ENCODE measurements at places on chromosomes 3 and 15.
A peak's percentile ranks its signal among the peaks of the same experiment; 100 is the strongest.

- no peak for DNase-seq
These were observed 26.2 kb downstream of the HMG20A start for GRCh38 chr15:77446840-77447390.

DNA sequence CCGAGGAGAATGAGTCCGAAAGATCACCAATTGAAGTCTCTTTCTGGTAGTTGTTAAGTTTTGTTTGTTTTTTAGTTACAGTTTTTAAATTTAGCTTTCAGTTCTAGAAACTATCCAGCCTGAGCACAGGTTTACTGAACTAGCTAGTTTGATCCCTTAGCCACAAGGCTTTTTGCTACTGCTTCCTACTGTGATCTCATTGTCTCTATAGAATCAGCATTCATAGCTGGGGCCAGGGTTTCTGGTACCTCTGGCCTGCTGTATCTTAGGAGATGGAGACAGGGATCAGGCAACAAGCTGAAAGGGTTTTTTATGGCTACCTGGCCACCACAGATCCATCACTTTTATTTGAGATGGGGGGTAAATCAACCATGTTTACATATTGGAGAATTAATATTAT is 37.0 kb downstream of the GOLM2 start:
- DNase-seq, result no peak

- DNase-seq, result no peak
These were observed 193.8 kb downstream of the RORA start for GRCh38 chr15:61035311-61035710.

- no peak for DNase-seq
These were observed 38.9 kb upstream of the ALCAM start for GRCh38 chr3:105327662-105328337.

GRCh38 chr3:50237133-50237651 is 1.2 kb downstream of the GNAI2 start:
- DNase-seq, result peak; percentile 80

- no peak for DNase-seq
These were observed 144.7 kb downstream of the TPRG1 start for GRCh38 chr3:189316296-189317019.

DNA sequence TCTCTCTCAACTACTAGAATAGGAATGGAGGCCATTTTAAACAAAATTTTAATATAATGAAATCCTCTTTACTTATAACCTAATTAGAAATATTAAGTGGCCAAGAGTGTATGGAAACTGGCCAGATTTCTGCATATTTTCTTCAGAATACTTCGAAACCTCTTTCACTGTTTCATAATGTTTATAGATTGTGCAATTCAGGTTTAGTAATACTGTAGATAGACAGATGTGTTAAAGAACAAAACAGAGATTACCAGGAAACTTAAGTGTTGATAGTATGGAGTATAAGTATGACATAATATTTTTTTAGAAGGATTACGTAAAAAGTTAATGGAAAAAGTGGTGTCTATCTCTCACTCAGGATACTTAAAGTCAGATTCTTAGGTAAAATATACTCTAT is 4.7 kb downstream of the ABHD5 start:
- no peak for DNase-seq

DNA sequence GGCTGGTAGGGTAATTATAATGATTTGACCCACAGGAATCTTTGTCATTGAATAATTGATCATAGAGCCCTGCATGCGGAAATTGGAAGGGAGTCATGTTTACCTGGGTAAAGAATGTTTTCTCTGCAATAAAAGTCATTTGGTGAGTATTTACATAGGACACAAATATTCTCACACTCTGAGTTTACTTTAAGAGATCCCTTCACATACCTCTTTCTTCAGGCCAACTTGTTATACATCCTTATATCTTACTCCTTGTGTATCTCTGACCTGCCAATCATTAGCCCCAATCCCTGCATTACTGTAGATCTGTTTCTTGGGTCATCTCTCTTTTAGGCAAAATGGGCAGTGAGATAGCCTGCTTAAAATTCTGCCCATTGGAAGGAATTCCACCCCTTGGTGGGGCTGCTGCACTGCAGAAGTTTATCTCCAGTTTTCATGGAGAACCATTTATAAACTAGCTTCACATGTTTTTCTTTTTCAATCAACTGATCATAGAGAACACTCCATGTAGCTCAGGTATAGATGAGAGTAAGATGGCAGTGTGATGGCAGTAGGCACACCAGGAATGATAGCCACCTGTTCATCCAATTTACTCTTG is 46.2 kb downstream of the ILDR1 start:
- DNase-seq, result no peak

DNA sequence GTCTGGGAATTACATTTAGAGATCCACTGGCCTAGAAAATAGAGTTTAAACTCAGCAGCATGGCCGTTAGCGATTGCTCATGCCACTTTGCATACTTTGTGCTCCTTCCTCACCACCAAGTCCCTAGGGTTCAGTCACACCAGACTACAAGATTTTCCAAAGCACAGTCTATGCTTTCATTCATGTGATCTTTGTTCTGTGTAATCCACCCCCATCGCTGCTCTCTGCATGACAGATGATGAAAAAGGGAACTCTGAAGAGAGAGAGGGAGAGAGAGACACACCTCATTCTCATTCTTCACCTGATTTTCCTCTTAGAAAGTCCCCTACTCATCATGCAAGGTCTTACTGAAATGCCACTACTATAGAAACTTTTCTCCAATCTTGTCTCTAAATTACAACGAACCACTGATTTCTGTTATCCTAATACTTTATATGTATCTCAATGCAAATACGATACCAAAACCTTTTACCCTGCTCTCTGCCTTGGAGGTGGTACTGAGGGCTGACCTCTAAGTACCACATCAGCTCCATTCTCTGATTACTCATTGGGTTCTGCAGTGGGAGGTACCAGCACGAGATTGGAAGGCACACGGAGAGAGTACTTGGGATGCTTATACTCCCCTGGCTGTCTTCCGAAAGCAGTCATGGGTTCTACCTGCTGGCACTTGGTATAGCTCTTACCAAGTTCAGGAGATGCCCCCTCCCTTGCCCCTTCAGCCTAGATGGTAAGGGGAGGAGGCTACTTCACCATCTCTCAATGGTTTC is 1.1 kb upstream of the PARP15 start:
- no peak for DNase-seq

DNA sequence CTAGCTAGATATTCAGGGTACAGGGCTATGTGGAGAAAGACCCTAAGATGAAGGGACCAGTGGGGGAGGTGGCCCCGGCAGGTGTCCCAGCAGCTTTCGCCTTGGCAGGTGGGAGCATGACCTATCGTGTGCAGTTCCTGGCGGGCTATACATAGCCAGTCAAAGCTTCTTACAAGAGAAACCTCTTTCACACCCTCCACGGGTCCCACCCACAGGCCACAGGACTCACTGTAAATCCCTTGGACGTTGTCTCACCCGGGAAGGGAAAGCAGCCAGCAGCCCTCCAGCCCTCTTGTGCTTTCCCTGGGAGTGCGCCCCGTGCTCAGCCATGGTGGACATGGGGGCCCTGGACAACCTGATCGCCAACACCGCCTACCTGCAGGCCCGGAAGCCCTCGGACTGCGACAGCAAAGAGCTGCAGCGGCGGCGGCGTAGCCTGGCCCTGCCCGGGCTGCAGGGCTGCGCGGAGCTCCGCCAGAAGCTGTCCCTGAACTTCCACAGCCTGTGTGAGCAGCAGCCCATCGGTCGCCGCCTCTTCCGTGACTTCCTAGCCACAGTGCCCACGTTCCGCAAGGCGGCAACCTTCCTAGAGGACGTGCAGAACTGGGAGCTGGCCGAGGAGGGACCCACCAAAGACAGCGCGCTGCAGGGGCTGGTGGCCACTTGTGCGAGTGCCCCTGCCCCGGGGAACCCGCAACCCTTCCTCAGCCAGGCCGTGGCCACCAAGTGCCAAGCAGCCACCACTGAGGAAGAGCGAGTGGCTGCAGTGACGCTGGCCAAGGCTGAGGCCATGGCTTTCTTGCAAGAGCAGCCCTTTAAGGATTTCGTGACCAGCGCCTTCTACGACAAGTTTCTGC is 15.0 kb downstream of the GRK7 start:
- no peak for DNase-seq

GRCh38 chr3:20056725-20057611 is 16.7 kb downstream of the KAT2B start:
- DNase-seq, result no peak

GRCh38 chr3:60313951-60314461 is 937.2 kb downstream of the FHIT start:
- DNase-seq, result no peak

DNA sequence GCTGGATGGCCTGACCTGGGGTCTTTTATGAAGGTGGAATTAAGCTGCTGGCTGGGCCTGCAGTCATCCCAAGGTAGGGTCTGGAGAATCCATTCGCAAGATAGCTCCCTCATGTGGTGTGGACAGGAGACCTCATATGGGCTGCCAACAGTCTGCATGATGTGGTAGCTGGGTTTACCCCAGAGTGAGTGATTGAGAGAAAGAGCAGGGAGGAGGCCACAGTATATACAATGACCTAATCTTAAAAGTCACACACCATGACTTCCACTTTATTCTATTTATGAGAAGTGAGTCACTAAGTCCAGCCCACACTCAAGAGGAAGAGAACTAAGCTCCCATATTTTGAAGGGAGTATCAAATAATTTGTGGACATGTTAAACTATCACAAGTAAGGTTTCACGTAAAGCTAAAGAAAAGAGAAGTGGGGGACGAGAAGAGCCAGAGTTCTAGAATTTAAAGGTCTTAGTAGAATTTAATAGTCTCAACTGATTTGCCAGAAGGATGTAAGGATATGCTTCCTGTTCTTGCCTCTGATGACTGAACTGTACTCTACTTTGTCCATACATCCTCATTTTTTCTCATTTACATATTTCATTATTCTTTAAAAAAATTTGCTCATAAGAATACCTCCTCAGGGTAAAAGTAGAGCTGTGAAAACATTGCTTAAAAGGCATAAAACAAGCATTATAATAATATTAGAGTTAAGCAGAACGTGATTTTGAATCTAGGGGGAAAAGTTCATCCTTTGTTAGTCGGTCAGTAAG is 184.4 kb downstream of the PEX5L start:
- no peak for DNase-seq

DNA sequence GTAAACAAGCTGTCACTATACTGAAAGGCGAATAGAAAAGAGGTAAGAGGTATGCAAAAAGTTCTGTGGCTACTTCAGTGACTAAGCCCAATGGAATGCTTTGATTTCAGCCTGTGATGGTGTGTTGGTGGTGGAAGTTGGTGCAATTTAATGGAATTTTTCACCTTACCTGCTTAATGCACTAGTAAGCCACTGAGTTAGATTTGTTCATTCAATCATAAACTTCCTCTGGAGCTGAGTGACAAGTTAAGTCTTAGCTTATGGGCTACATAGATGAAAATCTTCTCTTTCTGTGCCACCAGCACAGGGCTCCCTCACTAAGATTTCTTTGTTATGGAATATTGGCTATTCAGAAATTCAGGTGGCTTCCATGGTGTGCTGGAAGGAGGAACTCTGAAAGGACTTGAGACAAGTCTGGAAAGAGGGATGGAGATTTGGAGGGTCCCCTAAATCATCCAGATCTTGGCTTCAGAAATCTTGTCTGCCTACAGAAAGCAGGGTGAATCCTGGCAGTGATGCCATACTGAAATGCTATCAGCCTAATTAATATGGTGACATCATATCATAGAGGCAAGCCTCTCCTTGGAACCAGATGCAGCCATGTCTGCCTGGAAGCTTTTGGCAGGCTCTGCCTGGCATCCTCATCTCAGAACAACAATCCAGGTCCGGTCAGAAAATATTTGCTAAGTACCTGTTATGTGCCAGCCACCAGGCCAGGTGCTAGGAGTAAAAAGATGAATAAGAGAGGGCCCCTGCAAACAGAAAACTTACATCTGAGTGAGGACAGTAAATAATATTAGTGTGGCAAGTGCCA is 8.1 kb upstream of the GAP43 start:
- DNase-seq, result no peak

- peak; percentile 39 for DNase-seq
These were observed at the start of gene KCNAB1 for GRCh38 chr3:156120528-156121251. Gene KCNAB1 (plus strand): TSS chr3:156120578.

DNA sequence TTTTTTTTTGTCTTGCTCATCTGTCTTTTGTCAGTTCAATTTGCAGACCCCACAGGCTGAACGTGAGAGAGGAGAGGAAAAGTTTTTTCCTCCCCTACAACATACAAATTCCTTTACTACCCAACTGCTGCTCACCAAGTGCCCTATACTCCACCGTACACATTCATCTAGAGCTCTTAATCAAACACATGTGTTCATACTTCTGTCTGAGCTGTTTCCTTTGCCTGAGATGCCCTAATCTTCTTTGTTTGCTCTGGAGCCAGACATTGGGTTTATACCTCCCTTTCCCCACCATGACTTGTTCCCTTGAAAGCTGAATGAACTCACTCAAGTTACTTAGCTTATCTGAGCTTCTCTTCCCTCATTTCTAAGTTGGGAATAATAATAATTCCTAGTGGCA is 122.7 kb upstream of the RASGRP1 start:
- no peak for DNase-seq

GRCh38 chr3:132255041-132255745 is 62.0 kb upstream of the ACP3 start:
- no peak for DNase-seq

DNA sequence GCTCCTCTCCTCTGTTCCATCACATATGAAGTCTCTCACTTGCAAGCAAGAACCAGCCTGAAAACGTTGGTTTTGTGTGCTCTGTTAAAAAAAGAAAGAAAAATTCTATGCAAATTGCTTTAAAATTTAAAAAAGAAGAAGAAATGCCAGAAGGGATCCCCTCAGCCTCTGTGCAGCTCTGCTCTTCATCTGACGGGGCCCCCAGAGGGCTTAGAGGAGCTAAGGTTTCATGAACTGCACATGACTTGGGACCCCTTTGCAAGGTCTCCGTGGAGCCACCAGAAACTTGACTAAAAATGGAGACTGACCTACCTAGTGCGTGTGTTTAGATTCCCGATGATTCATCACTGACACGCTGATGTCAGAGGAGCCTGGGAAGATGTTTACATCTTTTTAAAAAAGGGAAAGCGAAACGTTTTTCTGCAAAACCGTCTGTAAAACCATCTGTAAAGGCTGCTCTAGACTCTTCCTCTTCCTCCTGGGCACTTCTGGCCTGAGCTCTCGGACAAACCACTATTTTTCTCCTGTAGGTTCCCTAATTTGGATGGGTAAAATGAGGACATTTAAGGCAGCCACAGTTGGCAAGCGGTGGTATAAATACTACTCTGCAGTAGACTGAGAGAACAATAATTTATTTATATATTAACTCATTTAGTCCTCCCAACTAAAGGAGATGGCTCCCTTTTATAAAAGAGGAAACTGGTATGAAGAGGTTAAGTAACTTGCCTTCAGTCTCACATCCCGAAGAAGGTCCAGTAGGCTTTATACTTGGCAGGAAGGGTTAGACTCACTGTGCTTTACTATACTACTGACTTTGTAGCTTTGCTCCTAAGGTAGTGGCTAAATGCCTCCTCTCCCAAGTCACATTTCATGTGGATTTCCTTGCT is 67.2 kb upstream of the POLG start:
- no peak for DNase-seq

DNA sequence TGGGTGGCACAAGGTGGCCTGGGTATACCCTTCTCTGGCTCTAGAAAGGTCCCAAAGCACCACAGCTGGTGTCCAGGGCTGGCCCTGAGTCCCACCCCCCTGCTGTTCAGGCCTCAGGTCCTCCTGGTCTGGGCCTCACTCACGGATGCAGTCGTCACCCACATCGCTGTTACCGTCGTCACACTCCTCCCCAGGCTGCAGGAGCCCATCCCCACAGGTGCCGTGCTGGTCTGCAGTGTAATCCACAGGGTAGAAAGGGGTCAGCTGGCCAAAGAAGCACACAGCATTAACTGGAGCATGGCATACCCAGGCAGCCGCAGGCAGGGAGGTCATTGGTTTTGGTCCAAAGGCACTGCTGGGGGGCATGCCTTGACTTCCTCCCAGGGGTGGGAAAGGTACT is 28.4 kb downstream of the EAF1 start:
- no peak for DNase-seq

- DNase-seq, result no peak
These were observed 56.9 kb downstream of the CADPS start for GRCh38 chr3:62818347-62818746.

Data from right cardiac atrium (tissue), 5 donors.